ENCODE measurements at places on chromosomes 5 and 9.

GRCh38 chr5:34916518-34916917, 1.0 kb downstream of the BRIX1 start:
- H3K36me3 ChIP-seq: peaks cover 17% of the 10 kb centered on the region
- H3K27me3 ChIP-seq: no peaks in the 10 kb centered on the region
- no peak overlapping the region for H3K4me3 ChIP-seq
- DNase-seq: no peak

- no peaks in the 10 kb centered on the region for H3K36me3 ChIP-seq
- H3K27me3 ChIP-seq: no peaks in the 10 kb centered on the region
- DNase-seq: no peak
These were observed 15.4 kb downstream of the CCDC69 start for GRCh38 chr5:151208481-151208914.

DNA sequence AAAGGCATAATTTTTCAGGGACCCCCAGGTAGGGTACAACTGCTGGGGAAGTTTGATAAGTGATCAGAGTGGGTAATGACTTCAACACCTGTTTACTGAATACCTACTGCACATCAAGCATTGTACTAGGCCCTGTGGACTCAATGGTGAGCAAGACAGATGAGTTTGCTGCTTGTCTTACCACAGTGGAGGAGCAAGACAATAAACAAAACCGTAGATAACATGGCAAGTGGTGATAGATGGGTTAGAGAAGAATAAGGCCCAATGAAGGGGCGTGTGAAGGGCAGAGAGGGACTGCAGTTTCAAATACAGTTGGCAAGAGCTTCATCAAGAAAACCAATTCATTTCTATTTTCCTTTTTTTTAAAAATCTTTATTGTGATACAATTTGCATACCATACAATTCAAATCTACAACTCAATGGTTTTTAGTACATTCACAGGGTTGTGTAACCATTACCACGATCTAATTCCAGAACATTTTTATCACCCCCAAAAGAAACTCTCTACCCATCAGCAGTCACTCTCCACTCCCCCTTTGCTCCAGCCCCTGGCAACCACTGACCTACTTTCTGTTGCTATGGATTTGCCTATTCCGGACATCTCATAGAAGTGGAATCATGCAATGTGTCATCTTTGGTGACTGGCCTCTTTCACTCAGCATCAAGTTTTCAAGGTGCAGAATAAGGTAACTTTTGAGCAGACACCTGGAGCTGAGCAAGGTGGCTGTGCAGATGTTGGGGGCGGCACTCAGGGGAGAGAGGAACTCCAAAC, 31.9 kb upstream of the HAND1 start:
- no peaks in the 10 kb centered on the region for H3K27me3 ChIP-seq
- DNase-seq: no peak
- H3K4me1 ChIP-seq: peaks cover 10% of the 10 kb centered on the region
- H3K36me3 ChIP-seq: no peaks in the 10 kb centered on the region

- H3K36me3 ChIP-seq: peaks cover 8% of the 10 kb centered on the region
- no peaks in the 10 kb centered on the region for H3K27me3 ChIP-seq
- H3K4me1 ChIP-seq: peaks cover 14% of the 10 kb centered on the region
- no peak for DNase-seq
- peak overlapping the region; percentile 85 for H3K27ac ChIP-seq
These were observed 47.2 kb downstream of the GPBP1 start for GRCh38 chr5:57221049-57221568.

DNA sequence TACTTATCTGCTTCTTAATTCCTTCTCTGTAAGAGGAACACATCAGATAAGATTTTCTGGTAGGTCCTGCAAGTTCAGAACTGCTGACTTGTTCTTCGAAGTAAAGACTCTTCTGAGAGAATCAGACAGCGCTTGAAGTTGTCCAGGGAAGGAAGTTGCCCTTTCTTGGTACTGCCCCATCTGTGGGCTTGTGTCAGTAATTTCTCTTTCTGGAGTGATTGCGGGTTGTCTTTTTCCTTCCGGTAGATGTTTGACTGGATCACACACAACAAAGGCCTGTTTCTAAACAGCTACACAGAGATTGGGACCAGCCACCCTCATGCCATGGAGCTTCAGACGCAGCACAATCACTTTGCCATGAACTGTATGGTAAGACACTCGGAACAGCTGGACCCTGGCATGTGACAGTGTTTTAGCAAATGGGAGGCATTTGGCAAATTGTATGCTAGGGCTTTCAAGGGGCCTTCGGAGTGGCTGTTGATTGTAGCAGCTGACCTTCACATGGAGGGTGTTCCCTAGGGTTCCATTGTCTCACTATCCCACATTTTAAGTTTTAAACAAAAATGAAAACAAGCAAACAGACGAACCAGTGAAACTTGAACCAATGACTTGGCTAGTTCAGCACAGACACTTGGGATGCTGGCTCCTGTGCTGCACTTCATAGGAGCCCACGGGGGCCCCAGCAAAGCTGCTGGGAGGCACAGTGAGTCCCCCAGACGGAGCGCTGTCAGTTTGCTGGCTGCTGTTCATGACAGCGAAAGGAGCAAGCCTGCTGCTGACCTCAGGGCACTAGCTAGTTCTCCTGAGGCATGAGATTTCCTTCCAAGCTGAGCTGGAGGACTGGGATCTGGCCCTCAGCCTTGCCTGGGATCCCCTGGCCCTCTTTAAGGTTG, 149.9 kb downstream of the TRIO start:
- H3K36me3 ChIP-seq: peaks cover 44% of the 10 kb centered on the region
- H3K27me3 ChIP-seq: no peaks in the 10 kb centered on the region
- no peak overlapping the region for H3K4me3 ChIP-seq
- peaks cover 12% of the 10 kb centered on the region for H3K4me1 ChIP-seq

DNA sequence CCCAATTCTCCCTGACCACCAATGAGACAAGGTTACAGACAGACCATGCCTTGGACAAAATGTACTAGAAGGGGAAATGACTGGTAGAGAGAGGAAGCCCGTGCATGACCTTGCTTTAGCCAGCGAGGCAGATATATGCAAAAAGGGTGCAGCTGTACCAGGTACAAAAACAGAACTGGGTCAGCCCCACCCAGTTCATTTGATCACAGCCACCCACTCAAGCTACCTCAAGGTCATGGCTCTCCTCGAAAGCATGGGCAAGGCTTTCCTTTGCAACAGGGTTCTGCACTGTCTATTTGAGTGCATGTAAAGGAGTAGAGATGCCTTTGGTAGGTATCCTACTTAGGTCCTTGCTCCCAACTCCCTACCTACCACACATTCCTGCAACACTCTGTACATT, 33.3 kb downstream of the TLE1 start:
- H3K36me3 ChIP-seq: peaks cover 35% of the 10 kb centered on the region
- peaks cover 18% of the 10 kb centered on the region for H3K4me1 ChIP-seq
- H3K27me3 ChIP-seq: no peaks in the 10 kb centered on the region
- no peak overlapping the region for H3K27ac ChIP-seq
- H3K4me3 ChIP-seq: no peak overlapping the region

DNA sequence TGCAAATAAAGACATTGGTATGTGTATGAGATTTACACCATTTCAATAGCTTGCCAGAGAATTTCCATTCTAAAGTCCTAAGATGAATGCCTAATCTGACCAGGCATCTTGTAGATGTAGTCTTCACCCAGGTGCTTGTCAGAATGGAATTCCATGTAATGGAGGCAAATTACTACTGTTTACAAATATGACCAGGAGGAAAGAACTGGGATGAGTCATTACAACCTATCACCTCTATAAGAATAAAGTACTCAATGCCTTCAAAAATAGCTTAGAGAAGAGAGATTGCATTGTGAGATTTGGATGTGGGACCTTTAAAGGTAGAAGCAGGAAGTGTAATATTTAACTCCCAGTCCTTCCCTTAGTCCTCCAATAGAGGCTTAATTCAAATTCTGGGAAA, 507.0 kb upstream of the PTGER4 start:
- no peaks in the 10 kb centered on the region for H3K4me1 ChIP-seq
- no peak overlapping the region for H3K27ac ChIP-seq
- peaks cover 18% of the 10 kb centered on the region for H3K36me3 ChIP-seq
- no peaks in the 10 kb centered on the region for H3K27me3 ChIP-seq
- no peak for DNase-seq
- H3K4me3 ChIP-seq: no peak overlapping the region

DNA sequence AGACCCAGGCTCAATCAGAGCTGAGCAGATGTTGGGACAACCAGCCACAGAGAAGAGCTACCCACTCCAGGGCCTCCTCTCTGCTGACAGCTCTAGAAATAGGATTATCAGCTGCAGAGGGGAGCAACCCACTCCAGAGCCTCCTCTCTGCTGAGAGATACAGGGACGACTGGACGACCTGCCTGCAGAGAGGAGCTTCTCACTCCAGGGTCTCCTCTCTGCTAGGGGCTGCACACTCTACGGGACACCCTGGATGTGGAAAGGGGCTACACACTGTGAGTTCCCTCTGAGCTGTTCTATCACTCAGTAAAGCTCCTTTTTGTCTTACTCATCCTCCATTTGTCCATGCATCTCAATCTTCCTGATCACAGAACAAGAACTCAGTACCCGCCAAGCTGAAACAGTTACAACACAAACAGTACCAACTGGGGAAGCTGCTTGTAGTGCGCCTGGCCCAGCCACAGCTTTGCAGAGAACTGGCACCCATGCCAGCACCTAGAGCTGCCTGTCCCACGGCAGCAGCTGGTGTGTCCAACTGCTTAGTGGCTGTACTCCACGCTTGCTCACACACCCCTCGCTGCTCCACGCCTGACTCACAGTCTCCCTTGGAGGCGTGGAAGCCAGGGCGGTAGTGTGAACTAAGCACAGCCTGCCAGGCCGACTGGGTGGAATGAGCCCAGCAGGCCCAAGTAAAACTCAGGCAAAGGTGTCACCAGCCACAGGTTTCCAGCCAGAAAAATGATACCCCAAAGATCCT, 56.8 kb downstream of the PRELID2 start:
- H3K27ac ChIP-seq: no peak overlapping the region
- DNase-seq: no peak
- no peaks in the 10 kb centered on the region for H3K4me1 ChIP-seq
- peaks cover 5% of the 10 kb centered on the region for H3K36me3 ChIP-seq

GRCh38 chr5:178399701-178400095, 167.1 kb upstream of the PHYKPL start:
- no peak overlapping the region for H3K4me3 ChIP-seq
- peaks cover 2% of the 10 kb centered on the region for H3K4me1 ChIP-seq
- peaks cover 1% of the 10 kb centered on the region for H3K27me3 ChIP-seq
- no peak for DNase-seq
- H3K27ac ChIP-seq: no peak overlapping the region

DNA sequence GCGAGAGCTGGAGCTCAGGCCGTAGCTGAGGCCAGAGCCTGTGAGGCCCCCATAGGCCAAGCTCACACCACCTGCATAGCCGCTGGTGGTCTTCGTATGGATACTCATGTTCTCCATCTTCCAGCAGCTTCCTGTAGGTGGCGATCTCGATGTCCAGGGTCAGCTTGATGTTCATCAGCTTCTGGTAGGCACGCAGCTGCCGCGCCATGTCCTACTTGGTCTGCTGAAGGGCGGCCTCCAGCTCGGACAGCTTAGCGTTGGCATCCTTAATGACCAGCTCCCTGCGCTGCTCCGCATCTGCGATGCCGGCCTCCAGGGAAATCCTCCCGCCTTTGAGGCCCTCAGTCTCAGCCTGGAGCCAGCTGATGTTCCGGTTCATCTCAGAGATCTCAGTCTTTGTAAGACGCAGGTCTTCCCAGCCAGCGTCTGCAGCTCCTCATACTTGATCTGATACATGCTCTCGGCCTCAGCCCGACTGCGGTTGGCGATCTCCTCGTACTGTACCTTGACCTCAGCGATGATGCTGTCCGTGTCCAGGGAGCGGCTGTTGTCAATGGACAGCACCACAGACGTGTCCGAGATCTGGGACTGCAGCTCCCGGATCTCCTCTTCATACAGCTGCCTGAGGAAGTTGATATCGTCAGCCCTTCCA, 172.1 kb downstream of the PPP2R2B start:
- peaks cover 4% of the 10 kb centered on the region for H3K36me3 ChIP-seq
- H3K4me1 ChIP-seq: peaks cover 37% of the 10 kb centered on the region
- H3K27ac ChIP-seq: no peak overlapping the region
- H3K27me3 ChIP-seq: no peaks in the 10 kb centered on the region

GRCh38 chr5:72451741-72452505, 55.3 kb downstream of the ZNF366 start:
- H3K36me3 ChIP-seq: no peaks in the 10 kb centered on the region
- H3K4me1 ChIP-seq: peaks cover 21% of the 10 kb centered on the region
- no peak overlapping the region for H3K4me3 ChIP-seq
- no peak for DNase-seq
- H3K27me3 ChIP-seq: no peaks in the 10 kb centered on the region

GRCh38 chr5:107275333-107275732, 395.4 kb downstream of the EFNA5 start:
- no peak for DNase-seq
- no peaks in the 10 kb centered on the region for H3K27me3 ChIP-seq

GRCh38 chr5:142737179-142737578, 33.0 kb upstream of the ARHGAP26 start:
- no peak overlapping the region for H3K27ac ChIP-seq
- peaks cover 2% of the 10 kb centered on the region for H3K27me3 ChIP-seq
- H3K4me3 ChIP-seq: no peak overlapping the region
- peaks cover 1% of the 10 kb centered on the region for H3K4me1 ChIP-seq

DNA sequence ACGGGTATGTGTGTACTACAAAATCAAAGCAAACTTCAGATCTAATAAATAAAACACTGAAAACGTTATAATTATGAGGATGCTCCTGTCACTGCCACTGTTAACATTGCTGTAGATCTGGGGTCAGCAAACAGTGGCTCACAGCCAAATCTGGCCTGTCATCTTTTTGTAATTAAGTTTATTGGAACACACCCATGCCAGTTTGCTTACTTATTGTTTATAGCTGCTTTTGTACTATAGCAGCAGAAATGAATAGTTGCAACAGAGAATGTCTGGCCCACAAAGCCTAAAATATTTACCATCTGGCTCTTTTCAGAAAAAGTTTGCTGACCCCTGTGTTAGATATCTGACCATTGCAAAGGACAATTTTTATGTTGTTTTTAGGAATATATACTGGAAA, 32.1 kb downstream of the PRRC1 start:
- H3K27me3 ChIP-seq: no peaks in the 10 kb centered on the region
- H3K27ac ChIP-seq: no peak overlapping the region
- no peaks in the 10 kb centered on the region for H3K4me1 ChIP-seq
- peaks cover 41% of the 10 kb centered on the region for H3K36me3 ChIP-seq
- H3K4me3 ChIP-seq: no peak overlapping the region

DNA sequence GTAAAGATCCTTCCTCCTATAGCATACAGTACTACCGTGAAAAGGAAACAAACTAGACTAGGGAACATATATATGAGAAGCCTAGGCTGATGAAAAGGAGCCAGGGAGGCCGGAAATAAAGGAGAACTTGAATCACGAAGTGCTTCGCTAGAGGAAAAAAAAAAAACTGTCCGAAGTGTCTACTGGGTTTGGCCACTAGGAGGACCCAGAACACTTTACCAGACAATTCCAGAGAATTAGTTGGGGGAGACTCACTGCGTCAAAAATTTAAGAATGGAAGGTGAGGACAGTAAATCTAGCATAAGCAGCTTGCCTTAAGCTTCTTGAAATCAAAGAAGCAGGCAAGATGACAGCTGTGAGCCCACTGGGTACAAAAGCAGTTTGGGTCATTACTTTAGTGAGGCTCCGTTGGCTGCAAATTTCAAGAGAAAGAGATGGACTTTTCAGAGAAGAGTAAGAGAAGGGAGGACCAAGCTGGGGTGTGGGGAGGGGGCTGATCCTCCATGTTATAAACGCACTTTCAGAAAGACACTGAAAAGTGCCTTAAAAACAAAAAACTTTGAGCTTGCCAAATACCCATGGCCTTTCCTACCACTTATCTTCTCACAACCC, 47.4 kb downstream of the P4HA2 start:
- H3K4me1 ChIP-seq: peaks cover 15% of the 10 kb centered on the region
- no peaks in the 10 kb centered on the region for H3K27me3 ChIP-seq
- peak overlapping the region; percentile 0 for H3K27ac ChIP-seq
- peaks cover 2% of the 10 kb centered on the region for H3K36me3 ChIP-seq
- no peak overlapping the region for H3K4me3 ChIP-seq

GRCh38 chr9:38355517-38356120, 36.9 kb upstream of the ALDH1B1 start:
- DNase-seq: no peak
- H3K27ac ChIP-seq: no peak overlapping the region
- peaks cover 5% of the 10 kb centered on the region for H3K4me1 ChIP-seq
- H3K27me3 ChIP-seq: no peaks in the 10 kb centered on the region
- H3K4me3 ChIP-seq: no peak overlapping the region

Measured in mesothelial cell of epicardium (in vitro differentiated cells).